ENCODE measurements at places on chromosomes 5 and 9. TPM values are rescaled to one million over a fixed set of nuclear protein-coding genes. Genes with fewer than 3 reads are reported as not detected.
A peak's percentile ranks its signal among the peaks of the same experiment; 100 is the strongest.

The ZBED3 gene
- total RNA-seq: 8.3 TPM

The CTNND2 gene
- total RNA-seq: 0.29 TPM

DNA sequence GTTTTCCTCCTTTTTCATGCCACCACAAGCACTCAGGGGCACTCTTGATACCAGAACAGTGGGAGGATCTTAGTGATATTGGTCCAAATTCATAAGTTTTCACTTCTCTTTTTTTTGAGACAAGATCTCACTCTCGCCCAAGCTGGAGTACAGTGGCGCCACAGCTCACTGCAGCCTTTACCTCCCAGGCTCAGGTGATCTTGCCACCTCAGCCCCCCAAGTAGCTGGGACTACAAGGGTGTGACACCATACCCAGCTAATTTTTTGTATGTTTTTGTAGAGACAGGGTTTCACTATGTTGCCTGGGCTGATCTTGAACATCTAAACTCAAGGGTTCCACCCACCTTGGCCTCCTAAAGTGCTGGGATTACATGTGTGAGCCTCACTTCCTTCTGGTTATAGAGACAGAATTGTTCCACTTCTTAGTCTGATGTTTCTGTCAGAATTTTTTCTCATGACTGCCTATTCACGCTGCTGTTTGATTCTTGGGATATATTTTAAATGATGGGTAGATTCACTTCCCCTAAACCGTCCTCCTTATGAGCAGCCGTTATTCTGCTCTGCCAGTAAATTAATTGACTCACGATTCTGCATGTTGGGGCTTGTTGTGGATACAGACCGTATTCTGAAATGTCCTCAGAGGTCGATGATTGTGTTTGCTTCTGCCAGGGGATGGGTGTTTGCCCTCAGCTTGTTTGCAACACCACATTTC is 30.8 kb downstream of the MTAP start:
- H3K4me3 ChIP-seq: no peak overlapping the region
- DNase-seq: no peak

- no peak overlapping the region for H3K4me3 ChIP-seq
- no peak overlapping the region for H3K27ac ChIP-seq
- H3K27me3 ChIP-seq: no peaks in the 10 kb centered on the region
- H3K4me1 ChIP-seq: peaks cover 5% of the 10 kb centered on the region
Measured at GRCh38 chr5:132677682-132678400, 4.1 kb downstream of the IL4 start.

DNA sequence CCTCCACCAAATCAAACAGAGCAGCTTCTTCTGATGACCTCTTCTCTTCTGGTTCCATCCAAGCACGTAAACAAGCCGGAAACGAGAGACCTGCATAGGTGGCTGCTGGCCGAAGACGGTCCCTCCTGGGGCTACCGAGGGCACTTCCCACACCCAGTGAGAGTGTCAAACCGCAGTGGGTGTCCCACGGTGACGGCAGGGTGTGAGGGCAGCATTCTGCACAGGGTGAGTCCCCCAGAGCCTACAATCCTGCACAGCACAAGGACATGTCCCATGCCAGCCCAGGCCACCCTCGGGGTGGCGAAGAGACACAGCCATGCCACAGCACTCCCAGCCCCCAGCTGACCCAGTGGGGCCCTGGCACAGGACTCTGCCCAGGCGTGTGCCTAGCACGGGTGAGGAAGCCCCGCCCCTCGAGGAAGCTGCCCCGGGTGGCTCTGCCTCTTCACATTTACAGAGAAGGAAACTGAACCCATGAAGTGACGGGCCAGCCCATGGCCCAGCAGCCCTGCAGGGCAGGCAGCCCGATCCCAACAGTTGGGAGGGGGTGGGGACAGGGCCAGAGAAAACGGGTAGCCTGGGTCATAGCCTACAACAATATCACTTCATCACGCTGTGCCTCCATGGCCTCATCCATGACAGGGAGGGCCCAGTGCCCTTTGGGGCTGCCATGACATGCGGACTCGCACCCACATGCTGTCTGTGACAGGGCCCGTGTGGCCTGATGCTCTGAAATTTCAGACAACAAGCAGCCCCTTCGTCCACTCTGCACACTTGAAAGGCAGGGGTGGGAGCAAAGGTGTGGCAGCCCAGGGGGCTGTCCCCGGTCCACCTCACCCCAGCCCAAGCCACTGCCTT is 43.2 kb downstream of the SEMA4D start:
- H3K27ac ChIP-seq: no peak overlapping the region
- H3K4me1 ChIP-seq: no peaks in the 10 kb centered on the region
- no peaks in the 10 kb centered on the region for H3K27me3 ChIP-seq

DNA sequence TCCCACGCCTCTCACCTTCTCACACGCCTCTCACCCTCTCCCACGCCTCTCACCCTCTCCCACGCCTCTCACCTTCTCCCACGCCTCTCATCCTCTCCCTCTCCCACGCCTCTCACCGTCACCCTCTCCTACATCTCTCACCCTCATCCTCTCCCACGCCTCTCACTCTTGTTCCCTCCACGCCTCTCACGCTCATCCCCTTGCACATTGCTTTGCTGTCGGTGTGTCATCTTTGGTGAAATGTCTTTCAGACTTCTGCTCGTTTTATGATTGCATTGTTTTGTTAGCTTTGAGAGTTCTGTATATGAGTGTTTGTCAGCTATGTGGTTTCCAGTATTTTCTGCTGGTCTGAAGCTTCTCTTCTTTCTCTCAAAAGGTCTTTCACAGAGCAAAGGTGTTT is 102.7 kb downstream of the EHMT1 start:
- no peak for DNase-seq
- H3K4me3 ChIP-seq: no peak overlapping the region
- H3K36me3 ChIP-seq: peaks cover 24% of the 10 kb centered on the region
- H3K4me1 ChIP-seq: peaks cover 24% of the 10 kb centered on the region

The CRHBP gene
- total RNA-seq: not detected

- H3K27ac ChIP-seq: no peak overlapping the region
- no peaks in the 10 kb centered on the region for H3K36me3 ChIP-seq
- H3K4me1 ChIP-seq: no peaks in the 10 kb centered on the region
- H3K4me3 ChIP-seq: no peak overlapping the region
Measured at GRCh38 chr9:114319147-114319546, 3.8 kb upstream of the ORM1 start.

The LRRC19 gene
- 3.7 TPM for total RNA-seq

The FAM221B gene
- not detected for total RNA-seq

- no peaks in the 10 kb centered on the region for H3K36me3 ChIP-seq
- H3K27me3 ChIP-seq: peaks cover 25% of the 10 kb centered on the region
- no peaks in the 10 kb centered on the region for H3K4me1 ChIP-seq
- no peak for DNase-seq
Measured at GRCh38 chr9:137913771-137914767, 36.5 kb downstream of the CACNA1B start.

The OMD gene
- 2.0 TPM for total RNA-seq

The DPH7 gene
- 14.3 TPM for total RNA-seq

The FABP6 gene
- total RNA-seq: not detected

The MATR3 gene
- 177 TPM for total RNA-seq

DNA sequence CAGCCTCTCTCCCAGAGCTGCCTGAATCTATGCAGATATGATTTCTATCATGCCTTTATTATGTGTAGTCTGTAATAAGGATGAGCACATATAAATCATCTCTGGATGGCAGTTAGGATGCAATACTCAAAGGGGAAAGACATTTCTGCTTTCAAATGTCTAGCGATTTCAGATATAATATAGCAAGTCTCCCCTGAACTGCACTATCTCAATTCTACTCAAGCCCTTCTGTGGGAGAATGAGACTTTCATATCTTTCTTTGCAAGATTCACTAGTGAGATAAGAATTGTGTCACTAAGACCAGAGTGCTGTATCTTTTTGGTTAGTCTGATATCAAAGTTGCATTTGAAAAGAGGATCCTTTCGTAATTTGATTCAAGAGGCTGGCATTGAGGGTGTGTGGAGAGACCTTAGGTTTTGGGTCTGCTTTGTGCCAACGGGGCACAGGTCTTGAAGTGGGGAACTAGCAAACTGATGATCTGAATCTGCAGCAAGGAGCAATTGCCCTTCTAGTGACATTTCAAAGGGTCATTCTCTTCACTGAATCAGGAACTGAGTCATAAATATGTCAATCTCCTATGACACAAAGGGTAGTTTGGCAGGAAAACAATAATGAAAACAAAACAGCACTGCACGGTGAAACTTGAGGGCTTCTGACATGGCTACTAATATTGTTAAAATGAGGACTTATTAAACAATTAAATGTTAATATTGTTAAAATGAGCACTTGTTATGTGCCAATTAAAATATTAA is 305.5 kb upstream of the CLINT1 start:
- DNase-seq: no peak
- H3K27me3 ChIP-seq: no peaks in the 10 kb centered on the region
- H3K4me3 ChIP-seq: no peak overlapping the region
- H3K27ac ChIP-seq: no peak overlapping the region
- no peaks in the 10 kb centered on the region for H3K36me3 ChIP-seq
- H3K4me1 ChIP-seq: no peaks in the 10 kb centered on the region

- H3K36me3 ChIP-seq: no peaks in the 10 kb centered on the region
- H3K27me3 ChIP-seq: no peaks in the 10 kb centered on the region
- no peak overlapping the region for H3K4me3 ChIP-seq
Measured at GRCh38 chr5:44842496-44843282, 33.9 kb downstream of the MRPS30 start.

The UAP1L1 gene
- total RNA-seq: 4.6 TPM

- H3K27me3 ChIP-seq: no peaks in the 10 kb centered on the region
- no peaks in the 10 kb centered on the region for H3K36me3 ChIP-seq
- no peak overlapping the region for H3K27ac ChIP-seq
- no peaks in the 10 kb centered on the region for H3K4me1 ChIP-seq
- no peak overlapping the region for H3K4me3 ChIP-seq
Measured at GRCh38 chr5:111602817-111603445, 90.6 kb upstream of the STARD4 start.

DNA sequence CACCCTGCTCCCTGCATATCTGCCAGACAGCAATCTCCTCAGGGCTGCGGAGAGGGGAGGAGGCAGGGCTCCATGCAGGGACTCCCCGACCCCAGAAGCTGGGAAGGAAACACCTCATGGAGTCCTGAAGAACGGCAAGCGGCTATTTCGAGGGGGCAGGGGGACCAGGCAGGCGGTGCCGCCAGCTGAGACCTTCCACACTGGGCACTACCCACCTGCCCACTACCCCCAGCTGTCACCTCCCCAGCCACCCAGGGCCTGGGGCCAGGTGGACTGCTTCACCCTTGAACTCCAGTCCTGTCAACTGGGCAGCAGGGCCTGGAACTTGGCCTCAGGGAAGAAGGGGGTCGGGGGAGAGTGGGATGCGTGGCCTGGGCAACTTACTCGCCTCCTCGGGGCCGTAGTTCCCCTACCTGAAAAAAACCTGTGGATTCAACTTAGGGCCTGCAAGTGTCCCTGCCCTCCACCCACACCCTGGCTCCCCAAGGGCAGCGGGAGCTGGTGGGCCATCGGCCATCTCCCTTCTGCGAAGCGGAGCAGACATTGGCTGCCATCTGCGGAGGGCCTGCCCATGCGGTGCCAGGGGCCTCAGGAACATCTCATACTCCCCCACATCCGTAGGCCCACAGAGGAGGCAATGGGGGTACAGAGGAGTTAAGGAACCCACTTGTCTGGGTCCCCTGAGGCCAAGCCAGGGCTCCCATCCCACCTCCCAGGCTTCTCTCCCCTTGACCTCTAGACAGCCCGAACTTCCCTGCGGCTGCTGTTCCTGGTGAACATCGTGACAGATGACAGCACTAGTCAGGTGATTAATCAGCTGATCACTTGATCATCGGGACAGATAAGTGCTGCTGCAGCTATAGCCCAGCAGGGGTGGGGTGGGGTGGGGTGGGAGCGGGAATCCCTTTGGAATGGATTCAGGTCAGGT is 18.5 kb upstream of the RALGDS start:
- H3K4me3 ChIP-seq: no peak overlapping the region
- no peak for DNase-seq
- H3K27me3 ChIP-seq: no peaks in the 10 kb centered on the region
- no peaks in the 10 kb centered on the region for H3K36me3 ChIP-seq
- peaks cover 59% of the 10 kb centered on the region for H3K4me1 ChIP-seq
- peak overlapping the region; percentile 25 for H3K27ac ChIP-seq

DNA sequence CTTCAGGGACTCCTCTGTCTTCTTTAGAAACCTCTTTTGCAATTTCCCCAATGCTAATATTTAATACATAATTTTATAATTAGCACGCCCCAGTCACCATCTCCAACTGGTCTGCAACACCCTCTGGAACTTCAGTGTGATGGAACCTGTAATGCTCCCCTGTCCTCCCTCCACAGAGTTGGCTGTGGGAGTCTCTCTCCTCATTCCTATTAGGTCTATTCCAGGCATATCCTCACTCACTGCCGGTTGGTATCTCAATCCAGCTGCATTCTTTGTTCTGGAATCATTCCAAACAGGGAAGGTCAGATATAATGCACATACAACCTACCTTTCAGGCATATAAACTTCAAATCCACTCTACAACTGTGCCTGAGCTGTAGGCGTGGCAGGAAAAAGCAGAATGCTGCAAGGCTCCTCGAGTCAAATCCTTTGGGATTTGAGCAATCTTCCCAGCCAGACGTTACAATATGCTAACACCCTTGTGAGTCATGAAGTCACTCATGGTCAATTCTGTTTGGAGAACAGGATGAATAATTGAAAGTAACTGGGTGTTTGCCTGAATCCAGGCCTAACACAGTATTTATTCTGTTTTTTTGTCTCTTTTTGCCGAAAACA is 293.8 kb downstream of the CWC27 start:
- H3K27me3 ChIP-seq: no peaks in the 10 kb centered on the region
- no peak for DNase-seq
- peak overlapping the region; percentile 71 for H3K27ac ChIP-seq
- H3K36me3 ChIP-seq: no peaks in the 10 kb centered on the region

DNA sequence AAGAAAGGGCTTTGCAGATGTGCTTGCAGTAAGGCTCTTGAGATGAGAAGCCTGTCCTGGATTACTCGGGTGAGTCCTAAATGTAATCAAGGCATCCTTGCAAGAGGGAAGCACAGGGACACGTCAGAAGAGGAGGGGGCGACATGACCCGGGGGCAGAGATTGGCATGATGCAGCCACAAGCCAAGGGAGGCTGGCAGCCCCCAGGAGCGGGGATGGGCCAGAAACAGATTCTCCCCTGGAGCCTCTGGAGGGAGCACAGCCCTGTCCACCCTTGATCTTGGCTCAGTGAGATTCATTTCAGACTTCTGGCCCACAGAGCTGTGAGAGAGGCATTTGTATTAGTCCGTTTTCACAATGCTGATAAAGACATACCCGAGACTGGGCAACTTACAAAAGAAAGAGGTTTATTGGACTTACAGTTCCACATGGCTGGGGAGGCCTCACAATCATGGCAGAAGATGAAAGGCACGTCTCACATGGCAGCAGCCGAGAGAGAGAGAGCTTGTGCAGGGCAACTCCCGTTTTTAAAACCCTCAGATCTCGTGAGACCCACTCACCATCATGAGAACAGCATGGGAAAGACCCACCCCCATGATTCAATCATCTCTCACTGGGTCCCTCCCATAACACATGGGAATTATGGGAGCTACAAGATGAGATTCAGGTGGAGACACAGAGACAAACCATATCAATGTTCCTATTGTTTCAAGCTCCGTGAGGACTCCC is 76.1 kb downstream of the ADAMTS2 start:
- no peaks in the 10 kb centered on the region for H3K36me3 ChIP-seq
- DNase-seq: no peak
- H3K27ac ChIP-seq: no peak overlapping the region

GRCh38 chr9:113219969-113220368 is 1.1 kb downstream of the FKBP15 start:
- H3K4me1 ChIP-seq: peaks cover 36% of the 10 kb centered on the region
- H3K27ac ChIP-seq: no peak overlapping the region
- no peaks in the 10 kb centered on the region for H3K36me3 ChIP-seq
- H3K27me3 ChIP-seq: no peaks in the 10 kb centered on the region
- H3K4me3 ChIP-seq: peak overlapping the region; percentile 75

Measured in stomach (tissue), 19 donors.